ENCODE measurements at places on chromosomes 5 and 9.

DNA sequence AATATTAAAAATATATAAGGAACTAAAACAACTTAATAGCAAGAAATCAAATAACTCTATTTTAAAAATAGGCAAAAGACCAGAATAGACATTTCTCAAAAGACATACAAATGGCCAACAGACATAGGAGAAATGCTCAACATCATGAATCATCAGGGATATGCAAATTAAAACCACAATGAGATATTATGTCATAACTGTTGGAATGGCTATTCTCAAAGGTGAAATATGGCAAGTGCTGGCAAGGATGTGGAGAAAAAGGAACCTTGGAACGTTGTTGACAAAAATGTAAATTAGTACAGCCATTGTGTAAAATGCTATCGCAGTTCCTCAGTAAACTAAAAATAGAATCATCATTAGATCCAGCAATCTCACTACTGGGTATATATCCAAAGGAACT is 468.5 kb downstream of the NFIB start:
- DNase-seq = no peak

DNA sequence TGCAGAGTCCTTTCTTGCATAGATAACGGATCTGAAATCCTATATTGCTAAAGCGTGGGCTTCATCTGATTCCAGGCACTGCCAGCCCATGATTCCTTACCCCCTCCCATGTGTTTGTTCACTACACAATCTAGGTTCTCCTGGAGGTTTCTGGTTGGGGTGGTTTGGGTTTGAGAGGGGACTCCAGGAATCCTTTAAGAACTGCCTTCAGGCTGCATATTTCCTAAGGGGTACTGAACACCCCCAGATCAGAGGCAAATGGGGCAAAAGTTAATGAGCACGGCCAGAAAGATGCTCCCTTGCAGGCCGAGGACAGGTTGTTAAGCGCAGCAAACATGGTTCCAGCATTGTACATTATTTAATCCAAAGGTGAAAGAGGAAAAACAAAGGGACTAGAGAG is 9.9 kb downstream of the NR2F1 start:
- no peak for DNase-seq

DNA sequence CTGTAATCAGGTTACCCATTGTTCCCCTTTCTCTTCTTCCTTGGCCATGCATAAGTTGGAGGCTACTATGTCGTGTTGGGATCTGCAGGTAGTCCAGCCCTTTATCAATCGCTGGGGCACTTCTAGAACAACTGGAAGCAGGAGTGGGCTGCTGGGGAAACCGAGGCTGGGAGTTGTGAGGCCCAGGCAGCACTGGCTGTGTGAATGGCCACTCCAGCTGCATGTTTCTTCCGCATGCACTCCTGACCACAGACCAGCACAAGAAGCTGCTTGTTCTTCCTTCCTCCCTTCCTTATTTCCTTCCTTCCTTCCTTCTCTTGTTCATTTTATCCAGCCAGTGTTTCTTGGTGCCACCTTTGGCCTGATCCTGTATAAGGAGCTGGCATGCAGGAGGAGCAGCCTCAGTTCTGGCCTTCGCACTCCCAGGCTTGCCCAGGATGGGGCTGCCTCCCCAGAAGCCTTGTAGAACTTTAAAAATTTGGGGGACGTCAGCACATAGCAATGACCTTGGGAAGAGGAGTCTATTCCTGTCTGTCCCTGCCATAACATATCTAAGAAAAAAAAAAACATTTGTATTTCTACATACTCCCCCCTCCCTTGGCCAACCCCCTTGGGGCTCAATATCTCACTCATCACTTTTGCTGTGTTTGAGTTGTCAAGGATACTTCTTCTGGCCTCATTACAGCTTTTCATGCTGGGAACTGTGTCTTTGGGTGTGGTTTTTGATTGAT is 20.8 kb upstream of the CXCL14 start:
- no peak for DNase-seq

GRCh38 chr5:6732634-6733410 is 19.6 kb downstream of the TENT4A start:
- no peak for DNase-seq

DNA sequence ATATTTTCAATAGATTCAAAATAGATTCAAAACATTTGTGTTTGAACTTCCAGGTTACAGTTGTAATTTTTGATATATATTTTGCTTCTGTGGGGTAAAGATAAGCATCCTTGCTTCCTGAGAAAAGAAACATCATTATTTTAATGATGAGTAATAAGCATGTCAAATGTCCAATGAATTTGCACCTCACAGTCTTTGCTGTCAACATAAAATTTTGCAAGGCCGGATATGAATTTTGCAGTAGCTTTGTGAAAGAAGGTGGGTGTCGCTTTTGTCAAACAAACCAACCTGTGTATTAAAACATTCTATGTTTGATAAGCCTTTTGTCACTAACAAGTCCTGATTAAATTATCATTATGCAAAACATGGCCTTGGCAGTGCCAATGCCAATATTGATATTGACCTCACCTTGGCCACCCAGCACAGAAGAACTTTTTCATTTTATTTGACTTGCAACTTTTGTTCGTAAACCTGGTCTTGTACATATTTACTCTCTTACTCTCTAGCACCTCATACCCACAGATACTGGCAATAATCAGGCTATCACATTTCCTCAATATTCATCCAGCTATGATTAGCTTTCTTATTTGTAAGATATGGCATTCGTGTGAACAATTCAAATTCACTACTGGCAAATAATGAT is 645.0 kb upstream of the KLF4 start:
- no peak for DNase-seq

DNA sequence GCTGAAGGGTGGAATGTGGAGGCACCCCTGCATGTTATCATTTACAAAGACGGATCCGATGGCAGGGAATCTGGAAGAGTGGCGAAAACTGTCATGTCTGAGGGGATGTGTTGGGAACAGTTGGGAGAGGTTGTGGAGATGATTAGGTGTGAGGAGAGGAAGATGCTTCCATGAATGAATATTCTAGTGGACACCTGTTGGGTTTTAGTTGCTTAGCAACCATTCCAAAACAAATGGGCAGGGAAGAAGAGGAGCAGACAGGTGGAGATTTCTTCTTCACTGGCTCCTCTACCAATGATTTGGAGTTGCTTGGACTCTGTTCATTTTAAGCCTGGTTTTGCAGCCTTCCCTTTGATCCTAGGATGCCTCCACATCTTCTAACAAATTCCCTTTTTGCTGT is 465.3 kb upstream of the CLINT1 start:
- DNase-seq = peak; percentile 21

GRCh38 chr5:57551251-57551650 is 68.6 kb upstream of the ACTBL2 start:
- no peak for DNase-seq

- DNase-seq = no peak
Measured at GRCh38 chr5:1345876-1346626, 1.2 kb upstream of the CLPTM1L start.

DNA sequence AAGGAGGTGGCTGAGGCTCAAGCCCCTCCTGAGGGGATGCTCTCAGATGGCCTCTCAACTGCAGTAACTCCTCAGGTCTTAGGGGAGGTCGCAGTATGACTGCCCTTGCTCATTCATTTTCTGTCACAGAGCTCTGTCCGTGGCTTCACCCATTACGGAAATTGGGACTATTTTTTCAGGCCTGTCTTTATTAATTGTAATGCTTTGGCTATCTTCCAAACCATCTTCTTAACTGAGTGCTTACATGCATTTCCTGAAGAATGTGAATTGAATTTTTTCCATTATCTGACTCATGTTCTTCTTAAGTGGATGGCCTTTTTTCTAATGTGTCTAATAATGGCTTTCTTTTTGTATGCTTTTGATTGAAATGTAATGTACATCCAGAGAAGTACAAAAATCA is 36.4 kb upstream of the SV2C start:
- no peak for DNase-seq

DNA sequence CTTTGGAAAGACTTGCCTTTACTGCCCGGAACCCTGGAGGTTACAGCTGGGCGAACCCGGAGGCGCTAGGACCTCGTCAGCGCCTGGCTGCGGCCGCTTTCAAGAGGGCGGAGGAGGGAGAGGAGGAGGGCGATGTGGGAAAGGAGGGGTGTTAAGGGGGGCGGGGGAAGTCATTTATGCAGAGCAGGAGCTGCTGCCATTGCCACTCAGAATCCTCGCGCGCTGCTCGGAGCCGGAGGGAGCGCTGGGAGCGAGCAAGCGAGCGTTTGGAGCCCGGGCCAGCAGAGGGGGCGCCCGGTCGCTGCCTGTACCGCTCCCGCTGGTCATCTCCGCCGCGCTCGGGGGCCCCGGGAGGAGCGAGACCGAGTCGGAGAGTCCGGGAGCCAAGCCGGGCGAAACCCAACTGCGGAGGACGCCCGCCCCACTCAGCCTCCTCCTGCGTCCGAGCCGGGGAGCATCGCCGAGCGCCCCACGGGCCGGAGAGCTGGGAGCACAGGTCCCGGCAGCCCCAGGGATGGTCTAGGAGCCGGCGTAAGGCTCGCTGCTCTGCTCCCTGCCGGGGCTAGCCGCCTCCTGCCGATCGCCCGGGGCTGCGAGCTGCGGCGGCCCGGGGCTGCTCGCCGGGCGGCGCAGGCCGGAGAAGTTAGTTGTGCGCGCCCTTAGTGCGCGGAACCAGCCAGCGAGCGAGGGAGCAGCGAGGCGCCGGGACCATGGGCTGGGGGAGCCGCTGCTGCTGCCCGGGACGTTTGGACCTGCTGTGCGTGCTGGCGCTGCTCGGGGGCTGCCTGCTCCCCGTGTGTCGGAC is at the start of gene PCSK5:
PCSK5 (plus strand) TSS at position 202 of the 805 bp plus-strand sequence; CDS start at position 711, 509 bp downstream.
- peak; percentile 92 for DNase-seq

- DNase-seq = no peak
Measured at GRCh38 chr5:93886917-93887361, 145.5 kb upstream of the POU5F2 start.

- no peak for DNase-seq
Measured at GRCh38 chr5:87311405-87312279, 44.0 kb downstream of the RASA1 start.

- no peak for DNase-seq
Measured at GRCh38 chr5:116976767-116977166, 402.1 kb upstream of the SEMA6A start.

- DNase-seq = no peak
Measured at GRCh38 chr5:71651579-71651978, 64.4 kb downstream of the MCCC2 start.

- DNase-seq = no peak
Measured at GRCh38 chr9:108241384-108242073, 614.3 kb downstream of the ACTL7B start.

GRCh38 chr5:179127136-179128040 is 67.2 kb downstream of the ZNF354C start:
- DNase-seq = no peak

GRCh38 chr5:1718669-1719068 is 81.0 kb downstream of the MRPL36 start:
- DNase-seq = no peak

DNA sequence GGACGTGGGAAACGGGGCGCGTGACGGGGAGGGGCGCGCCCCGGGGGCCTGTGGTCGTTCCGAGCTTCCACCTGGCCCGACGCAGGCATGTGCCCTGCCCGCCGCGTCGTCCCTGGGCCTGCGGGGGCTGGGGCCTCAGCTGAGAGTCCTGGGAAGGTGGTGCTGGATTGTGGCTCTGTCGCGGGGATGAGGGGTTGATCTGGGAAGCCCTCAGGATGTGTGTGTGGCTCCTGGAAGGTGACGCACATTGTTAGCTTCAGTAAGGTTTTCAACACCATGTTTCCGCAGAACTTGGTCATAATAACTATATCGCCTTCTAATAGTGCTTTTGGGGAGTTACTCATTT is 589.1 kb downstream of the MTRR start:
- DNase-seq = peak; percentile 34

GRCh38 chr9:73160868-73161267 is 9.2 kb downstream of the ANXA1 start:
- no peak for DNase-seq

DNA sequence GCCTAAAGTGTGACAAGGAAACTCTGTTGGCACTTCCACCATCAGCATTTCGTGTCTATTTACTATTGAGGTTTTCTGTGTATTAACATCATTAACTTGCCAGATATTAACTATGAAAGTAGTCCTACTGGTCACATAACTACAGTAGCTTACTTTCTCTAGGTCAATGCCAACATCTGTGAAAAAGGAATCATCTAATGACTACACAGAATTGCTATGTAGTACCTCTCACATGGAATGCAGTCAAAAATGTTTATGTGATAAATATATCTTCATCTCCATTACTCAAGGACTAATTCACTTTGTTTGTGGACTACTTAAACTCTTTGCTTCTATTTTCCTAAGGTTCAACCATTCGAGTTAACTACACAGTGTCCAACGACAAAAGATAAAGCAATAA is 2.1 kb downstream of the SCAI start:
- DNase-seq = no peak

DNA sequence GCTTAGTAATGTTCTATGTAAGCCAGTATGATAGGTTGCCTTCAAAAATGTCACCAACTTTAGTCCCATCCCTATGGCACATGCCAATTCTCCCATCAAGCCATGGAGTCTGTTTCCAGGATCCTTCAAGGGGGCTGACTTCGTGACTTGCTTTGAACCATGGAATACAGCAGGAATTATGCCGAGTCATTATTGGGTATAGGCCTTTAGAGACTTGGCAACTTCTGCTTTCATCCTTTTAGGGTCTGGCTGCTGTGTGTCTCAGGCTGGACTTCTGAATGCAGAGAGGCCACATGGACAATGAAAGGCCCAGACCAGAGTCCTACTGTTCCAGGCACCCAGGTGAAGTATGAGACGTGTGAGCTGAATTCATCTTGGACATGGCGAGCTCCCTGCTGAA is 109.8 kb downstream of the DENND1A start:
- no peak for DNase-seq

DNA sequence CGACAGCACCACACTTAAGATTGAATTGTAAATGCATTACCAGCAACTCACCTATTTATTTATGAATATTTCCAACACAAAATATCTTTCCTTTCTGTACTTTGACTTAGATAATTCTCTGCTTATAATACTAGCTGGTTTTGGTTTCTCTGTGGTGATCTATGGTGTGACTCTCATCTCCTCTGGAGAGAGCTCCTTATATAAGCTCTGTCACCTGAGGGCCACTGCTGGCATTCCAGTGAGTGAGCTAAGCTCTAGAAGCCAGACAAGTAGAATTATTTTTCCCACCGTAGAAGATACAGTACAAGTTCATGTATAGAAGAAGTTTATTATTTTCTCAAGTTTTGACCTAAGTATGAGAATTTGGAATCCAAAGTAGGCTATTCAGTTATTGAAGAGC is 111.5 kb downstream of the CDC42SE2 start:
- DNase-seq = no peak

- DNase-seq = peak; percentile 41
Measured at GRCh38 chr9:77125665-77126064, 51.7 kb upstream of the VPS13A start.

DNA sequence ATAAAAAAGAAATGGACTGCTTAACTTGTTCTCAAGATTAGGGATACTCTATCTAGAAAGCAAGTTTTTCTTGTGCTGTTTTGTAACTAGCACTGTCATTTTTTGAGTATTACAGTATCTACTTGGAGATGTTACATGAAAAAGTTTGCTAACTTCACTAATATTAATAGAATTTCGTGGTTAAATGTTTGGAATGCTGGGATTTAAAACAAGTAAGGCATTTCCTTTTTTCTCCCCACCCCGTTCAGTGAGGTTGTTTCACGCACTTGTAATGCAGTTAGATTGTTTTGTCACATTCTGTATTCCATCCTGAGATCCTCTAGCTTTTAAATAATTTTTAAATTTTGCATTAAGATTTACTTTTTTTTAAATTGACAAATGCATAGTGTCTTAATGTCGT is 20.0 kb upstream of the TEK start:
- DNase-seq = no peak

- DNase-seq = no peak
Measured at GRCh38 chr9:131627648-131628458, 82.5 kb downstream of the PRRT1B start.

Measured in NCI-H146 (cell line).